Natural killer cell (primary cell): ENCODE measurements at places on chromosomes 7 and 10. TPM values are rescaled to one million over a fixed set of nuclear protein-coding genes. Genes with fewer than 3 reads are reported as not detected.

GRCh38 chr10:33227489-33227888, 107.0 kb downstream of the NRP1 start:
- DNase-seq = no peak

DNA sequence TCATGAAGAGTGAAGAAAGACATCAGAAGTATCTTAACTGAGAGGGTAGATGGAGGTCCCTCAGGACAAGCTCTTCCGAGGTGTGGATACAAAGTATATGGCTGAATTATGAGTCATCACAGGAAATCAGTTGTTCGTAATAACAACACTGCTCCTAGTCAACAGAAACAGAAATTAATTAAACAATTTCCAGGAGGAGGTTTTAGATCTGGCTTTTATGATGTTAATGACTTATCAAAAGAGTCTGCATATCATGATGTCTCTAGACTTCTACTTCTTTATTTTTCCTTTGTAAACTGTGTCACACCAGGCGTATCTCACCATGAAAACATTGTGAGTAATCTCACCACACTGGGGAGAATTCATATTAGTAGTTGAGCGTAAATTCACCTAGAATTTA, 31.2 kb downstream of the OSBPL3 start:
- DNase-seq = no peak

DNA sequence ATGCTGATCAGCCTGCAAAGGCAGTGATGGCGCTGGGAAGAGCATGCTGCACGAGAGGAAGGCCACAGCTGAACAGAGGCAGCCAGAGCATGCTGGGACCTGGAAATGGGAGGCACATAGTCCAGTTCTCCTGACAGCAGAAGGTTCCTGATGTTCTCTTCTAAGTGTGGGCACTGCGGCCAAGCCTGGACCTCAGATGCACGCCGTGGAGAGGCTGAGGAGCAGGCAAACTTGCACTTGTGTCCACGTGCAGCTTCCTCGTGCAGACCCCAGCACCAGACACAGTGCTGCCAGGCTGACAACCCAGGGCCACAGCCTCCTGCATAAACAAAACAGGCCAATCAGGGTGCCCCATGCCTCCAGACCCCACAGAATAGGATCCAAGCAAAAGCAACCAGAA, 93.5 kb upstream of the LANCL2 start:
- no peak for DNase-seq

DNA sequence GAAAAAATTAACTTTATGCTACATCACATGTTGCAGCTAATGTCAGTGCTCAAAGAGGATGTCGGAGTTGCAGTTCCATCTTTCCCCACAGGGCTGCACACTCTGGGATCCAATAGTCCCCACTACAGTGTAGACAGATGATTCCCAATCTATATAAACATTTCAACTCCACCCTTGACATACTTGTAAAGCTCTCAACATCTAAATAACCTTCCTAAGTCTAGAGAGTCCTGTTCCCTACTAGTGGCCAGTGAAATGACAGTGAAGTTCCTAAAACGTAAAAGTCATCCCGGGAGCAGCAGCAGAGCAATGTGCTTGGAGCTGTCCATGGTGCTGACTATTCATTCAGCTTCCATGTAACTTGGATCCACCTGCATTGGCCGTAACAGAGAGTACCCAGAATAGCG, 145.1 kb downstream of the GRM8 start:
- DNase-seq = no peak

DNA sequence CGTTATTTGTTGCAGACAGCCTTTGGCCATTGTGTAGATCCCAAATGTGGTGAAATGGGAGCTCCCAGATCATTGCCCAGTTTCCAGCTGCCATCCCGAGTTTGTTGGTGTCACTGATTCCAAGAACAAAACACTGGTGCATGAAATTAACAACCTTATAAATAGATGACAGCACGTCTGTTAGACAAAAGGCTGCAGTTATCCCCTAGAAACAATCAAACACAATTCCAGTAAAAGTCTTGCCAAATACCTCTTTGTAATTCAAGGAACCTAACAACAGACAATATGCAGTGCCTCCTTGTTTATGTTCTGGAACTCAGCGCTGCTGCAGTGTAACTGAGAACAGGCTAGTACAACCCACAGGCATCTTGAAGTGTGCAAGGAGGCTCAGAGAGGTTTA, 404.5 kb downstream of the PAXIP1 start:
- no peak for DNase-seq

- DNase-seq = no peak
These were observed 135.1 kb upstream of the GHITM start for GRCh38 chr10:84004221-84004620.

The GDF2 gene
- not detected for total RNA-seq

The GPR37 gene
- total RNA-seq = not detected

The ZNF365 gene
- 8.0 TPM for total RNA-seq

The SKAP2 gene
- total RNA-seq = 35.1 TPM

The SPDYE11 gene
- not detected for total RNA-seq
